Hypothalamus (tissue), 51 donors: ENCODE measurements at places on chromosomes 7 and 10.

DNA sequence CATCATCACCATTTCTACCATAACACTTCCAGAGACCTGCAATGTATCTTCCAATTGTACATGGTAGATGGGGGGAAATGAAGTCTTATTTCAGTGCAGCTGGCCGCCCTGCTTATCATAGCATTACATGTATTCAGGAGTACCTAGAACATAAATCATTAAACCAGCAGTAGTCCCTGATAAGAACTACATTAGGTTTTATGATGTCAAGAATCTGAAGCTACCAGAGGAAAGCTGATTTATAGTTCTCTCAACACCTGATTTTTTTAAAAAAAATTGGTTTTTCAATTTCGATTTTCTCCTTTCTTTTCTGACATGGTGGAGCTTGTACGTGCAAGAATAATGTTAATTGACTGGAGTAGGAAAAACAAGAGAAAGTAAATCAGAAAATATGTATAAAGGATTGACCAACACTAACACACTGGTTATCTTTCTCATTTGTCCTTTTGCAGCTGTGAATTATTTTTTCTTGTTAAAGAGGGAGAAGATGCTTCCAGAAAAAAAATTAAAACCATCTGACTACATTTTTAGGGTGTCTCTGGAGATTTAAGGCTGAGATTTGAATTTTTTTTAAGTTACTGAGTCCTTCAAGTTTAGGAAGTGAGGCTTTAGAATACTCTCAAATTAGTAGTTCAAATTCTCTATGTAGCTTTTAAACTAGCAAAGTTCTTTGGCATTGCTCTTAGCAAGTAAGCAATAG is 59.1 kb downstream of the CSTF2T start:
- no peak for DNase-seq

DNA sequence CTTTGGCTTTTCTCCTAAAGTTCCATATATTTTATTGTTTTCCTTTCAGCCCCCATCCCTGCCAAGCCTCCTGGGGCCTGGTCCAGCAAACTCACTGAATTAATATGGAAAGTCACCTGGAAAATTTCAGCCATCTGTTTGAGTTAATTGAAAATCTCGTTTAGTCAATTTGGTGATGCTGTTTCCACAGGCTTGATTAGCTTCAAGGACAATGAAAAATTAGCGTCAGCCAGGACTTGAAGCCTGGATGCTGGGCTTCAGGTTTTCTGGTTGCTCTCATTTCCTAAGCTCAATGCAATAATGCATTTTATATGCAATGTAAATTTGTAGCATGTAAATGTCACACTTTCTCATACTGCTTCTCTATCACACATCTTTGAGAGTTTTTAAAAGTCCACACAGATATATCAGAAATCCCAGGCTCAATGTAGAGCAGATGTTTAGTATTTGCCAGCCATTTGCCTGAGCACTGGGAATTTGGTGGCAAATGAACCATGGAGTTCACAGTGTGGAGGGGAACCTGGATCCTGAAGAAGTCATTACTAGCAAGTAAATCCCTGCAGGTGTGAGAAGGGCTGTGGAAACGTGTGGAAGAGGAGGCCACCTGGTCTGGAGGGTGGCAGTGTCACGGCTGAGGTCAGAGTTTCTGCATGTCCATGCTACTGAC is 228.5 kb downstream of the PAXIP1 start:
- DNase-seq: no peak

DNA sequence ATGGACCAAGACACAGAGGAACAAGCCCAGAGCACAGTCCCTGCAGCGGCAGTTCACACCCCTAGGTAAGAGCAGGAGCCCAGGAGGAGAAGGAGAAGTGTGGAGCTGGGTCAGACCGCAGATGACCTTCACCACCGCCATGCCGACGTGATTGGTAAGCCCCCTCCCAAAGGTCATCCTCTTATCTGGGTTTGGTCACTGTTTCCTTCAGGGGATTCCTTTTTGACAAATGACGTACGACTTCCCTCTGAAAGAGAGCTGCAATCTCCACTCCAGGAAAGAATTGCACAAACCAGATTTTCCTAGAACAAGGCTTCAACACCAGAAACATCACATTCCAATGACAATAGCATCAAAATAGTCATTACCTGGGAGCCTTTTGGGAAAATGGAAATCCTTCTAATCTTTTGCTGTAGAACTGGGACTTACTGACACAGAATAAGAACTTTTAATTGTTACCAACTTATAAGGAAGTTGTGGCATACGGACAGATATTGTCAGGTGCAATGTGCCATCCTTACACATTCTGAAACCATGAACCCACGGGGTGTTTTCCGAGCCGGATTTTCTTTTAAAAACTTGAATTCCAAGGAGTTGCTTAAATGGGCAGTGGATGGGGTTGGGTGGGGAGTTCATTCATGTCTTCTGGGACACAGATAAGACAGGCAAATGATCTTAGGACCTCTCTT is 20.8 kb upstream of the ADAM12 start:
- DNase-seq: no peak

DNA sequence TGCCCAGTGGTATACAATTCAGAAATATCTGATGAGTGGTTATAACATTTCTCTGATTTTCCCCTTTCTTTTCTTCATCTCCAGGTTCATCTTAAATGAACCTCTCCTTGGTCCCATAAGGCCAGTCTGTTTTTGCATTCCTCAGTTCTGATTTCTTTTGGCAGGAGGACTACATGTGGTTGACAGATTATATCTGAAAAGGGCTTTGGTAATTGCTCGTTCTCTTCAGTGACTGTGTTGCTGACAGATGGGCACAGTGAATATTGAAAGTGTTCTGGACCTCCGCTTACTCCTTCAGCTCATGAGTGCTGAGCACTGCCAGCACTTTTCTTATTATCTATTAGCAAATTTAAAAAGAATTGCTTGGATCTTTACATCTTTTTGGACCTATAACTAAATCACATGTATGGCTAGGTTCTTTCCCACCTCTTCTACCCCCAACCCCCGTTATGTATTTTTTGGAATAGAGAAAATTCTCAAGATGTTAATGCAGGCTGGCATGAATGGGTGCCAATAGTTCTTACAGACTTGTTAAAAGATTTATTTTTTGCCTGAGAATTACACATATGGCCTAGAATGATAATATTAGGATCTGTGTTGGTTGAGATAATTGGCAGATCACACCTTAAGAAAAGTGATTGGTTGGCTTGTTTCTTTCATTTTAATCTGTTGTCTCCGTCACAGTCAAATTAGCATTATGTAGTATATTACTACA is 323.0 kb downstream of the EXOC4 start:
- no peak for DNase-seq

DNA sequence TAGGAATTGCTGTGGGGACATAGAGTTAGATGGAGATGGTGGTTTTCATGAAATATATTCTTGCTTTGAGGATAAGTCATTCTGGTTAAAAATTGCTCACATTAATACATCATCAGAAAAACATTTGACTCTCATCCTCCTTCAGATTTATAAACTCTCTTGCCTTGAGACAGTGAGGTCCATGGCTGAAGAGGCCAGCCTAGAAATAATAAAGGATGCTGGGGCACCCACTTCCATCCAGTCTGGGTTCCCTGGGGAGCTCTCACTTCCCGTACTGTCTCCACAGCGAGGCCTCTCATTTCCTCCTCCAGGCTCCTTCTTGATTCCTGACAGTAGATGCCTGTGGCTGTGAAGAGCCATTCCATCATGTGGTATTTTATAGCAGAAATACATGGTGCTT is 73.3 kb upstream of the PRKG1 start:
- no peak for DNase-seq

DNA sequence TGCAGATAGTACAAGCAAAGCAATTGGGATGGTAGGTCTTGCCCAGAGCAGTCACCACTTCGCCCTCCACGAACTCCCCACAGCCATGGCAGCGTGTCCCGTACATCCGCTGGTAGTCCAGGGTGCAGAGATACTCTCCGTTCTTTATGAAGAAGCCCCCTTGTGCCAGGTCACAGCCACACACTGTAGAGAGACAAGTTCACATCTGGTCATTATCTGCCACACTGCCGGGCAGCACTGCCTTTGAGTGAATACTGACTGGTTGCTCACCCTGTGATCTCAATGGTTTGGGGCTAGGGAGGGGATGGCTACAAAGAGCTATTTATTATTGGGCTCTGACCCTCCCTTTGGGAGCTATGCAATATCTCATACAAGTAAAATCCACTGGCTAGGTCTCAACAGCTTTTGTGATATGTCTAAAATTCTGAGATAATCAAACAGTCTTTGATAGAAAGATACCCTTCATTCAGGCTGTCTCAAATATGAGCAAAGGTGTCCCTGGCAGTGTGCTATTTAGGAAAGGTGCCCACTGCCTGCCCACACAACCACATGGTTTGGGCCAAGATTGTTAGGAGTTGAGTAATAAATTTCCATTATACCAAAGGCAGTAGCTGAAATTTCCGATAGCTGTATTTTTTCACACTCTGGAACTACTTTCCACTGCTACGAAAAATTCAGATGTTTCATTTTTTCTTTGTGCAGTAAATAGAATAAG is 82.5 kb downstream of the ABLIM1 start:
- no peak for DNase-seq

DNA sequence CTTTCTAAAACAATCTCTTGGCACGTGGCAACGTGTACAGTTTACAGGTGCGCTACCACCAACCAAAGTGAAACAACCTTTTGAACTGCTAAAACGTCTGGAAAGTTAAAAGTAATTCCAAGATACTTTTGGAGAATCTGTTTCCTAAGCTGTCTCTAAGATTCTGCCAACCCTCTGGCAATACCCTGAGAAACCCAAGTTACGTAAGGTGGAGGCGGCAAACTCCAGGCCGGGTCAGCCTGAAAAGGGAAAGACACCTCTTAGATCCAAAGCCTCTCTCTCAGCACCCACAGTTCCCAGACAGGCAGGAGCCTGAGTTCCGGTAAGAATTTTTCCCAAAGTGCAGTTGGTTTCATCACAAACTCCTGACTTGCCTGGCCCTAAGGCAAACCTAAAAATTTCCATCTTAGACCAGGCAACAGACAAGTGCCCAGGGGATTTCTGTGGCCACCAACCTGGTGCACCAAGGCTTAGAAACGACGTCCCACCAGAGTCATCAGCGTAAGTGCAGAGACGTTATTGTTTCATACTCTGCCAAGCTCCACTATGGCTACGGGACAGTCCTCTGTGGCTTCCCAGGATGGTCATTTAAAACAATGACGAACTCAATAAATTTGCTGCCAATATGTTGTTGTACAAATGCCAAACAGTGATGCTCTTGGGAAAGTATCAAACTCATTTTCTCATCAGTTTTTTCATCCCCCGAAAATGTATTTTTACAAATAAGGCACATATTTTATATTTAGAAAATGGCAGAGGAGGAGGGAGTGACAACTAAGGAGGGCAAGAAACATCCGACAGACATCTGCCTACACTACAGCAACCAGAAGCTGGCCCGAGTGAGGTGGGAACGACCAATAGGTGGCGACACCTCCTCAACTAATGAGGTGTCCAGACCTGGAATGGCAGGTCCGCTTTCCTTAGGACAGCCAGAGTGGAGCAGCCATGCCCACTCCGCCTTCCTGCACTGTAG is 205.8 kb upstream of the FRMD4A start:
- DNase-seq: no peak

DNA sequence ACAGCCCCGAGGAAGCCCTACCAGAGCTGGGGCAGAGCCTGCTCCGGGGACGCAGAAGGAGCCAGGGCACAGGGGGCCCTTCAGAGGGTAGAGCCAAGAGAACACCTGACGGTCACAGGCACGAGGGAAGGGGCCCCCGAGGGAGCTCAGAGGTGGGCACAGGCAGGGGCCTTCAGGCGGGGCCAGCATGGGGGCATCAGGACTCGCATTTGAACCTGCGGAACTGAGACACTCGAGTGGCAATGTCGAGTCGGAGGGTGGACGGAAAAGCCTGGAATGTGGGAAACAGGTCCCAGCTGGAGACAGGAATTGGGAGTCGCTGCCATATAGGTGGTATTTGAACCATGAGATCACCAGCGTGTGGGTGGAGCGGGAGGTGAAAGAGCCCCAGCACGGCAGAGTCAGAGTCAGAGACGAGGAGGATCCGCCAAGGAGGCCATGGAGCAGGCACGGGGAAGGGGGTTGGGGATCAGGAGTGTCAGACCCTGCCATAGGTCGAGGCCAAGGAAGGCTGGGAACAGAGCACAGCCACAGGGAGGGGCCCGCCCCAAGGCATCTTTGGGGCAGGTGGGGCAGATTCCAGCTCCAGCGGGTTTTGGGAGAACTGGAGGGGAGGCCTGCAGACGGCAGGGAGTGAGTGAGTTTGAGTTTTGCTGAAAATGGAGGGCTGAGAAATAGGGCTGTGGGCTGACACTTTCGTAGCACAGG is 13.8 kb downstream of the STK32C start:
- DNase-seq: no peak

DNA sequence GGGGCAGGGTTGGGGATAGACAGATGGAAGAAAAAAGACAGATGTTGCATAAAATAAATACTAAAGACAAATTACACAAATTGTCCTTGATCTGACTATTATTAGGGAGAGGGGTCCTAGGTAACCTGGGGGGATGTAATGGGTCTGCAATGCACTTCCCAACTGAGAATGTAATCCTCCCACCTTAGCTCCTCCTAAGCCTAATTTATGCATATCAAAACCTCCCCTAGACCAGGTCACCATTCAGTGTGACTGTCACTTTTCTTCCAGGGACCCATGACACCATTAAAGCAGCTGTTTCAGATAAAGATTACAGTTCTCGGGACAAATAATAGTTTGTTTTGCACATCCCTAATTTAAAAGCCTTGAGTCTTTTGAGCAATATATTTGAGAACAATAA is 133.9 kb upstream of the FEZF1 start:
- no peak for DNase-seq
